ENCODE measurements at places on chromosomes 12 and 14. TPM values are rescaled to one million over a fixed set of nuclear protein-coding genes. Genes with fewer than 3 reads are reported as not detected.

MAPK1IP1L gene
- 29.0 TPM for total RNA-seq

CLEC4A gene
- total RNA-seq = 3.0 TPM

- no peak for DNase-seq
These were observed at the start of gene ARHGAP9 for GRCh38 chr12:57479376-57480115. ARHGAP9 (minus strand) TSS chr12:57479866; CDS start chr12:57479406, 460 bp downstream.

GRCh38 chr14:29926701-29927375 is 809 bp downstream of the PRKD1 start:
- peak; percentile 27 for DNase-seq

- DNase-seq = no peak
These were observed 164.3 kb upstream of the BCL2L14 start for GRCh38 chr12:11906286-11906935.

DNA sequence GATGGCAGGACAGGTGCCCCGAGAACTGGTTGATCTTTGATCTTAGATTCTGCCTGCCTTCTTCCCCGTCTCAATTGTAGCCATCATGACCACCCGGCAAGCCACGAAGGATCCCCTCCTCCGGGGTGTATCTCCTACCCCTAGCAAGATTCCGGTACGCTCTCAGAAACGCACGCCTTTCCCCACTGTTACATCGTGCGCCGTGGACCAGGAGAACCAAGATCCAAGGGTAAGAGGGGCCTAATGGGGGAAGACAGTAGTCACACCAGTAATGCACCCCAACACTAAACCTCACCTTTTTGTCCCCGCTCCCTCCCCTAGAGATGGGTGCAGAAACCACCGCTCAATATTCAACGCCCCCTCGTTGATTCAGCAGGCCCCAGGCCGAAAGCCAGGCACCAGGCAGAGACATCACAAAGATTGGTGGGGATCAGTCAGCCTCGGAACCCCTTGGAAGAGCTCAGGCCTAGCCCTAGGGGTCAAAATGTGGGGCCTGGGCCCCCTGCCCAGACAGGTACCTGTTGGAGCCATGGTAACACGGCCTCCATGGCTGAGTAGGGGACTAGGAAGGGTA is 556 bp downstream of the TROAP start:
- DNase-seq = no peak

GRCh38 chr12:45978108-45978507 is 12.3 kb downstream of the SCAF11 start:
- no peak for DNase-seq

Data from spinal cord (tissue), 10 donors.